ENCODE measurements at places on chromosomes 5 and 9. TPM values are rescaled to one million over a fixed set of nuclear protein-coding genes. Genes with fewer than 3 reads are reported as not detected.

The SEMA5A gene
- 0.12 TPM for total RNA-seq

The C8G gene
- total RNA-seq: 0.85 TPM

The TRMO gene
- 26.6 TPM for total RNA-seq

DNA sequence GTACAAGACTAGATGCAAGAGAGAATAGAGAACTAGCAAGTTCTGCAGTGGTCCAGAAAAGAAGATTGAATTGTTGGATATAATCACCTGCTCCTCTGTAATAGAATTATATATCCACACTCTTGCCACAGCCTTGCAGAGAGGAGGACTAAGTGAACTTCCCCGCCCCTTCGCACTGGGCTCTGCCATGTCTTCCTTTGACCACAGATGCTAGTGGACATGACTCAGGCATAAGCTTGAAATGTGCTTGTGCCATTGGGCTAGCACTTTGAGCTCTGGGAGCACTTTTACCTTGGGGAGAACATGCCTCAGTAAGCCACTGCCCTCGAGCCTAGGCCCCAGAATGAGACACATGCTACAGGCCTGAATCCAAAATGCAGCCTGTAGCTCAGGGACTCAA lies 113.5 kb upstream of the RASA1 start:
- peaks cover 8% of the 10 kb centered on the region for H3K4me1 ChIP-seq
- DNase-seq: no peak
- no peaks in the 10 kb centered on the region for H3K27me3 ChIP-seq
- no peak overlapping the region for H3K27ac ChIP-seq
- H3K4me3 ChIP-seq: no peak overlapping the region

DNA sequence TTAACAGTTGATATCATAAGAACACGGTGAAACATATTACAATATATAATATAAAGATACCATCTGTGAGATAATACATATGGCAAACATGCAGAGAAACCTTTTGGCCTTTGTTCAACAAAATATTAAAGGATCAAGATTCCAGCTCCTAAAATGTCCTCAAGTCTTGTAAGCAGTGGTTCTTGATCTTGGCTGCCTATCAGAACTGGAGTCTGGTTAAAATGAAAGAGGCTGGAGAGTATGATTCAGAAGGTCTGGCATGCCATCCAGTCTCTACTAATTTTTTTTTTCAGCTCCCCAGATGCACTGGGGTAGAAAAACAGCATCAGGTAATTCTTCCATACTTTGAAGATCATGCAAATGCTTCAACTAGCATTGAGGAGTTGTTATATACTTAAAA lies 83.2 kb downstream of the TNC start:
- H3K27ac ChIP-seq: no peak overlapping the region
- H3K36me3 ChIP-seq: no peaks in the 10 kb centered on the region
- peaks cover 15% of the 10 kb centered on the region for H3K4me1 ChIP-seq
- DNase-seq: no peak
- peaks cover 5% of the 10 kb centered on the region for H3K27me3 ChIP-seq
- no peak overlapping the region for H3K4me3 ChIP-seq

DNA sequence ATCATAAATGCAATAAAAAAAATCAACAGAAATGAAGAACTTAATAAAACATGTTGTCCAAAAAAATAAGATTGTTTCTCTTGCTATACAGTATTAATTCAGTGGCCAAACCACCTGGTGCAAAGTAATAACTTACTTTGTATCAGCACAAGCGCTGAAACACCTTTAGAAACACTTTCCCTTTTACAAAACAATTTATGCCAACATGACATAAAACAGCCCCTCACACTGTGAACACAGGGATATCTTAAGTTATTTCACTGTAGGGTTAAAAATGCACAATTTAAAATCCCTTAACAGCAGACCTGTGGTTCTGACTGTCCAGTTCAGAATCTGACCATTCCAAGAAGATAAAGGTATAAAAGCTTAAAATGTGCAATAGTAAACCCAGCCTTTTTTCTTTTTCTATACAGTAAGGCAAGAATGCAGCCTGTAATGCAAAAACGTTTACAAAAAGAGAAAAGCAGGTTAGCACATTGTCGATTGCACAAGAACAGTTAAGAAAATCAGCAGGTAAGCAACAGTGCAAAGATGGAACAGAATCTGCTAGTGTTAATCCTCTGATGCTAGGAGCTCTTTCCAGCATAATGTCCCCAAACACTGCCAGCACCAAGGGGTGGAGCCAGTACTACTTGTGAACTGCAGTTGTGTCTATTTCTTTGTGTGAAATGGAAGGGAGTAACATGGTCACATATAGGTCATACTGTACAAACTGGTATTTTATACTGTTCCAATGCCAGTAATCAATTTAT lies 21.6 kb downstream of the RAB14 start:
- no peak overlapping the region for H3K27ac ChIP-seq
- peaks cover 64% of the 10 kb centered on the region for H3K36me3 ChIP-seq

DNA sequence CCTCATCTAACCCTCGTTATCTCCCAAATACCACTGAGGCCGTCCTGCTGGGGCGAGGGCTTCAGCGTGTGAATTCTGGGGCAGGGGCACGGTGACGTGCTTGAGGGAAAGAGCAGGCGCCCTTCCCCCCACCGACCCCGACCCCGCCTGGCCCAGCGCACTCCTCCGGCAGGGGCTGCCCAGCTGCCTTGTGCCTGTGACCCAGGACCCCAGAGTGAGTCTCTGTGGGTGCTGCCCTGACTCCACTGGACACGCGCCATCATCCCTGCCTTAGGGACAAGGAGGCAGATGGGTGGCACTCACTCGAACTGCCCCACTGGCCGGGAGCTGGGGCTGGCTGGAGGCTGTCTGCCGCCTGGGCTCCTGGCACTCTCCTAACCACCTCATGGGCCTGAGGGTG lies 136.2 kb upstream of the LPCAT1 start:
- DNase-seq: no peak
- H3K4me1 ChIP-seq: no peaks in the 10 kb centered on the region
- H3K27ac ChIP-seq: no peak overlapping the region
- H3K4me3 ChIP-seq: no peak overlapping the region
- peaks cover 13% of the 10 kb centered on the region for H3K27me3 ChIP-seq

DNA sequence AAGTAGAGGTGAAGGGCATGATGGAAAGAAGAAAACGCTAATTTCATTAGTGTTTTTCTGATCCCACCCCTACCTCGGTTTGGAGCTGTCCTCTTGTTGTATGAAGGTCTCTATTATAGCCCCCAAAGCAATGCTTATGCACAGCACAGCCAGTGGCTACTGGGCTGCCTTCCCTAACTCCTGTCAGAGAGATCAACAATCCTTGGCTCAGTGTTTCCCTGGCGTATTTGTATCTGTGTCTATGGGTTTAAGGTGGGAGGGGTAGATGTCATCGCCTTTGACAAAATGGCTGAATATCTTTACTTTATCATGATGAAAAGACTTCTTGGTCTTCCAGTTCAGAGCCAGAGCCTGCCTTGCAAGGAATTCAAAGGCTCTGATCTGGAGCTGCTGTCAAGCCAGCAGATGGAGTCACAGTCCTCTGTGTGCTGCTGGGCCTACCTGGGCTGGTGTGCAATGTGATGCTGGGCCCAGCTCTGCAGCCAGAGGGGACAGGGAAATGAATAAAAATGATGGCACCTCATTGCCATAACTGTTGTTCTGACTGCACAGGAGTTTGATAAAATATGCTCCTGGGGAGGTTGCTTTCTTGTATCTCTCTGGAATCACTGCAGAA lies 20.1 kb upstream of the HSPA9 start:
- H3K36me3 ChIP-seq: no peaks in the 10 kb centered on the region
- no peak overlapping the region for H3K27ac ChIP-seq
- H3K4me3 ChIP-seq: no peak overlapping the region
- peaks cover 35% of the 10 kb centered on the region for H3K27me3 ChIP-seq

DNA sequence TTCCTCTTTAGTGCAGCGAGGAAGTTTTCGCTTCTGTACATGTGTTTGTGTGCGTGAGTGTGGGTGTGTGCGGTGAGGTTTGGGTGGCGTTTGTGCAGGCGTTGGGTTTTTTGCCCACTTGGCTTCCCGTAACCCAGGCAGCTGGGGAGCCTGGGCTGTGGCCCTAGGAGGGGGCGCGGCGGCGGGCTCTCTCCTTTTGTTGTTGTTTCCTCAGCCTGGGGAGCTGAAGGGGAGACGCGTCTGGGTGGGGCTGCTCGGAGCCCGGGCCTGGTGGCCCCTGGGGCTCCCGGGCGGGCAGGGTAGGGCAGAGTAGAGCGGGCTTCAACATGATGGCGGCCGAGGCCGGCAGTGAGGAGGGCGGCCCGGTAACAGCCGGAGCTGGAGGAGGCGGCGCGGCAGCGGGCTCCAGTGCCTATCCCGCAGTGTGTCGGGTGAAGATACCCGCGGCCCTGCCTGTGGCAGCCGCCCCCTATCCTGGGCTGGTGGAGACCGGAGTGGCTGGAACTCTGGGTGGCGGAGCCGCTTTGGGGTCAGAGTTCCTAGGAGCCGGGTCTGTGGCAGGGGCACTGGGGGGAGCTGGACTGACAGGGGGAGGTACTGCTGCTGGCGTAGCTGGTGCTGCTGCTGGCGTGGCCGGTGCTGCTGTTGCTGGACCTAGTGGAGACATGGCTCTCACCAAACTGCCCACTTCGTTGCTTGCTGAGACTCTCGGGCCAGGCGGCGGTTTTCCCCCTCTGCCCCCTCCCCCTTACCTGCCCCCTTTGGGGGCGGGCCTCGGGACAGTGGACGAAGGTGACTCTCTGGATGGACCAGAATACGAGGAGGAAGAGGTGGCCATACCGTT lies 665 bp downstream of the RASA1 start:
- H3K4me1 ChIP-seq: peaks cover 35% of the 10 kb centered on the region
- H3K27me3 ChIP-seq: peaks cover 3% of the 10 kb centered on the region
- H3K4me3 ChIP-seq: peak overlapping the region; percentile 95
- peak; percentile 76 for DNase-seq

DNA sequence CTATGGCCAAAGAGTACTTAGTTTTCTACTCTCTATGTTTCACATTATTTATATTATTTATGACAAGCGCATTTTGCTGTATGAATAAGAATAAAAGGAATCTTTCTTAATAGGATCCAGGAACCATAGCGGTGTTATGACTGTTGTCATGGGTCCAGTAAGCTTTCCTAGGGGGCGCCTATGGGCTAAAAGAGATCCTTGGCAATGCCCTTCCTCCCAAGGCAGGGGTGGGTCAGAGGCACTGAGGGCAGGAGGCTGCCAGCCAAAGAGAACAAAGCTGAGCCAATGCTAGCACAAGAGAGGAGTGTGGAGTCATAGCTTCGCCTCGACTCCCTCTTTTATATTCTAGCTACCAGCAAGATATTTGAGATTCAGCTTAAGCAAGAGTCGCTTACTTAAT lies 98.4 kb upstream of the GNAQ start:
- H3K4me3 ChIP-seq: no peak overlapping the region
- peaks cover 9% of the 10 kb centered on the region for H3K27me3 ChIP-seq
- H3K27ac ChIP-seq: no peak overlapping the region
- DNase-seq: no peak

DNA sequence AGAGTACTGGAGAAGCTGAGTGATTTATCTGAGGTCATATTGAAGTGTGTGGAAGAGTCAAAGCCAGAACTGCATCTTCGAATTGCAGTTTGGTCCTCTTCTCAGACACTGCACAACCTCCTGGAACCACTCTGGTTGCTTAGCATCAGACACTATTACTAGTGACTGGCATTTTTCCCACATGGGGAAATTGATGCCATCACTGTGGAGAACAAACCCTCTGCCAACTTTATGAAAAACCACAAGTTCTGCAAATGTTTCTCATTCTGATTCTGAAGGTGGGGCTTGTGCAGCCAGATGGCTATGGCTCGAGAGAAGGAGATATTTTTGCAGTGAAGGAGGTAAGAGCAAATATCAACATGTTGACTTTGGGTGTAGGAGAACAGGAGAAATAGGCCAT lies 67.2 kb downstream of the KCTD16 start:
- H3K4me1 ChIP-seq: no peaks in the 10 kb centered on the region
- H3K36me3 ChIP-seq: no peaks in the 10 kb centered on the region
- H3K4me3 ChIP-seq: no peak overlapping the region
- no peak for DNase-seq

GRCh38 chr5:79850316-79850822 lies 140.7 kb downstream of the MTX3 start:
- peaks cover 9% of the 10 kb centered on the region for H3K27me3 ChIP-seq
- H3K4me1 ChIP-seq: peaks cover 23% of the 10 kb centered on the region
- H3K36me3 ChIP-seq: no peaks in the 10 kb centered on the region
- no peak overlapping the region for H3K27ac ChIP-seq

- peaks cover 27% of the 10 kb centered on the region for H3K36me3 ChIP-seq
- no peak for DNase-seq
- H3K4me1 ChIP-seq: peaks cover 3% of the 10 kb centered on the region
- no peaks in the 10 kb centered on the region for H3K27me3 ChIP-seq
- H3K27ac ChIP-seq: no peak overlapping the region
- no peak overlapping the region for H3K4me3 ChIP-seq
These were observed 75.3 kb downstream of the HMGCR start for GRCh38 chr5:75412111-75412990.

Measured in activated CD4-positive, alpha-beta T cell treated with anti-CD3 and anti-CD28 coated beads, Interleukin-2, amount 10 ng/mL, durations not matched to agents 7 days and 5 days (primary cell).